Karpas-422 (cell line): ENCODE measurements at places on chromosomes 16 and 17. TPM values are rescaled to one million over a fixed set of nuclear protein-coding genes. Genes with fewer than 3 reads are reported as not detected.

Gene CACNG1
- not detected in 2 replicates for total RNA-seq

Gene EPN3
- total RNA-seq, result not detected in 2 replicates

Gene BTBD17
- total RNA-seq, result not detected in 2 replicates

Gene PRKCB
- total RNA-seq, result 9.0 and 21.7 TPM in 2 replicates

Gene FOXO3B
- 3.8 and 7.5 TPM in 2 replicates for total RNA-seq

Gene EVPL
- 0.07 and 0.29 TPM in 2 replicates for total RNA-seq

Gene TP53I13
- total RNA-seq, result 43.8 and 122 TPM in 2 replicates
